Endothelial cell (in vitro differentiated cells): ENCODE measurements at places on chromosomes 7 and 10.

GRCh38 chr7:24340727-24341126, 56.7 kb downstream of the NPY start:
- H3K27ac ChIP-seq = no peak overlapping the region
- H3K36me3 ChIP-seq = no peaks in the 10 kb centered on the region

- DNase-seq = no peak
- H3K27me3 ChIP-seq = peaks cover 36% of the 10 kb centered on the region
- peak overlapping the region; percentile 81 for H3K4me3 ChIP-seq
- H3K36me3 ChIP-seq = no peaks in the 10 kb centered on the region
- no peak overlapping the region for H3K27ac ChIP-seq
- H3K4me1 ChIP-seq = peaks cover 36% of the 10 kb centered on the region
Measured at GRCh38 chr7:35257251-35258124, 3.6 kb upstream of the TBX20 start.

GRCh38 chr7:103951311-103951710, 38.1 kb downstream of the RELN start:
- no peaks in the 10 kb centered on the region for H3K36me3 ChIP-seq
- H3K27ac ChIP-seq = no peak overlapping the region
- DNase-seq = no peak
- H3K27me3 ChIP-seq = no peaks in the 10 kb centered on the region
- H3K4me3 ChIP-seq = no peak overlapping the region

GRCh38 chr7:129923709-129924108, 29.1 kb downstream of the UBE2H start:
- H3K27me3 ChIP-seq = peaks cover 2% of the 10 kb centered on the region
- peaks cover 11% of the 10 kb centered on the region for H3K4me1 ChIP-seq
- no peak for DNase-seq
- no peak overlapping the region for H3K27ac ChIP-seq
- no peak overlapping the region for H3K4me3 ChIP-seq

DNA sequence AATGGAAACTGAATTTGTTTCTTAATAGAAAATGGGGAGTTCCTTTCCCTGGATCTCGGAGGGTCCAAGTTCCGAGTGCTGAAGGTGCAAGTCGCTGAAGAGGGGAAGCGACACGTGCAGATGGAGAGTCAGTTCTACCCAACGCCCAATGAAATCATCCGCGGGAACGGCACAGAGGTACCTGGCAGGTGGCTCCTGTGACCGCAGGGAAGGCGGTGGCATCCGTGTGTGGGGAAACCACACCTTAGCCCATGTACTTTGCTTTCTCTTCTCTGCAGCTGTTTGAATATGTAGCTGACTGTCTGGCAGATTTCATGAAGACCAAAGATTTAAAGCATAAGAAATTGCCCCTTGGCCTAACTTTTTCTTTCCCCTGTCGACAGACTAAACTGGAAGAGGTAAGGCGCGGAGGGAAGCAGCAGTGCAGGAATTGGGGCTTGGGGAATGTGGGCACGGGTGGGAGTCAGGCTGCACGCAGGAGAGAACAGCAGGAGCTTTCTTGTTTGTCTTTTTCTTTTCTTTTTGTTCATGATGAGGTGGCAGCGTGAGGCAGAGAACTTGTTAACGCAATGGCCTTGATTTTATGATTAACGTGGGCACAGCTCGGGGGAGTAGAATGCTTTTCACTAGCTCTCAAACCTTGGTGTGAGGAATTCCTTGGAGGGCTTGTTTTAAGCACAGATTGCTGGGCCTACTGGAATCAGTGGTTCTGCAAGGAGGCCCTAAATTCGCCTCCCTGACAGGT, 12.8 kb downstream of the HKDC1 start:
- no peaks in the 10 kb centered on the region for H3K36me3 ChIP-seq
- no peak overlapping the region for H3K4me3 ChIP-seq
- no peaks in the 10 kb centered on the region for H3K27me3 ChIP-seq
- H3K4me1 ChIP-seq = peaks cover 7% of the 10 kb centered on the region

DNA sequence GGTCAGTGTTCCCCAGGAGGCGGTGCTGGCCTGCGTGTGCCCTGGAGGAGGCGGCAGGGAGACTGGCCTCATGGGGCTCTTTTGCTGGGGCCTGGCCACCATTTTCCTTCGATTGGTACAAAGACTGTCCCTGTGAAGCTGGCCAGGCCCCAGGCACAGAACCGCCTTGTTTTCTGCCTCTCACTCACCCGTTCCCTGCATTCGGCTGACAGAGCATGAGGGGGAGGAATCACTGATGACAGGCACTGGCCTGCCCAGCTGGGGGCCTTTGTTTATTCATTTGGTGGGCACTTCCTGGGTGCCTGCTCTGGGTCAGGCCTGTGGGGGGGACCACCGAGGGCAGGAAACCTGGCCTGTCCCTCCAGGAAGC, 139.2 kb downstream of the FAM53B start:
- H3K36me3 ChIP-seq = peaks cover 4% of the 10 kb centered on the region
- H3K4me3 ChIP-seq = no peak overlapping the region
- no peak for DNase-seq
- H3K4me1 ChIP-seq = peaks cover 5% of the 10 kb centered on the region
- H3K27ac ChIP-seq = no peak overlapping the region
- peaks cover 9% of the 10 kb centered on the region for H3K27me3 ChIP-seq

- H3K36me3 ChIP-seq = no peaks in the 10 kb centered on the region
- H3K27ac ChIP-seq = no peak overlapping the region
- no peaks in the 10 kb centered on the region for H3K27me3 ChIP-seq
- H3K4me1 ChIP-seq = peaks cover 10% of the 10 kb centered on the region
- DNase-seq = no peak
Measured at GRCh38 chr7:78530351-78530750, 731.8 kb downstream of the PHTF2 start.

DNA sequence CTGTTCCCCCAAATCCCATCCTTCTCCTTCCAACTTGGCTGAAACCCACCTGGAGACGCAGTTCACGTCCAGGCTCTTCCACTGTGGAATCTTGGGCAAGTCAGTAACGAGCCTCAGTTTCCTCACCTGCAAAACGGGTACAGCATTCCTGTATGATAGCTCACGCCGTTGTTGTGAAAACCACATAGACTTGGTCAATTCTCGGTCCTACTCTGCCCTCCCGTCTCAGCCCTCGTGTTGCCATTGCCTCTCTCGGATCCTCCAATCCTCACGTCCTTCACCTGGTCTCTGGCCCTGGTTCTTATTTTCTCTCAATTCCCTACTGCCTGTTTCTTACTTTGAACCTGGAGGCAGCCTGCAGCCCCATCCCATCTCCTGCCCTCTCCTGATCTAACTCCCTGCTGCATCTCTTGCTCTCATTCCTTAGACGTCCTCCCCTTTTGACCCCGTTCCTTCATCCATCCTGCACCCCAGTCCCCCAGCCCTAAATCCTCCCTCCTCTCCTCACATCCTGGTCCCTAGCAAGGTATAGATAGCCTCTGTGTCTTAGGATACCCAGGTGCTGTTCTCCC, 2.0 kb upstream of the MUC12 start:
- peaks cover 5% of the 10 kb centered on the region for H3K36me3 ChIP-seq
- H3K4me1 ChIP-seq = peaks cover 15% of the 10 kb centered on the region
- H3K27me3 ChIP-seq = peaks cover 33% of the 10 kb centered on the region
- H3K4me3 ChIP-seq = peak overlapping the region; percentile 23

- H3K36me3 ChIP-seq = no peaks in the 10 kb centered on the region
- no peak for DNase-seq
Measured at GRCh38 chr7:14973712-14974428, 71.3 kb upstream of the DGKB start.

DNA sequence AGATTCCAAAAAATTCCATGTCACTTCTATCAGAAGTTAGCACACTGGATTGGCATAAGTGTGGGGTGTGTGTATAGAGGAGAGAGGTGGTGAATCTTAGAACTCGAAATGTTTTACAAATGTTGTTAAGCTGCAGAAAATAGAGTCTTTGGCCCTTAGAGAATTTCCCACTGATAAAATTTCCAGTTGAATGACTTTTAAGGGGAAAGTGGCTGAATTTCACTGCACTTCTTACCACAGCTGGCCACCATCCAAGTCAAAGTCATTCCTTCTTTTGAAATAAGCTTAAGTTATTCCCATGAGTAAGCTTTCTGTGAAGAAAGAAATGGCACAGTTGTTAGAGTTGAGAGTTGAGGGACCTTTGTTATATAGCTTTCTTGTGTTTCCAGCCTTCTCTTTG, 13.9 kb downstream of the VCL start:
- DNase-seq = no peak
- H3K27me3 ChIP-seq = no peaks in the 10 kb centered on the region
- peaks cover 4% of the 10 kb centered on the region for H3K36me3 ChIP-seq
- peaks cover 36% of the 10 kb centered on the region for H3K4me1 ChIP-seq
- H3K4me3 ChIP-seq = no peak overlapping the region

- no peaks in the 10 kb centered on the region for H3K36me3 ChIP-seq
- H3K27ac ChIP-seq = no peak overlapping the region
- peaks cover 5% of the 10 kb centered on the region for H3K27me3 ChIP-seq
Measured at GRCh38 chr7:155252892-155253501, 44.7 kb upstream of the INSIG1 start.

DNA sequence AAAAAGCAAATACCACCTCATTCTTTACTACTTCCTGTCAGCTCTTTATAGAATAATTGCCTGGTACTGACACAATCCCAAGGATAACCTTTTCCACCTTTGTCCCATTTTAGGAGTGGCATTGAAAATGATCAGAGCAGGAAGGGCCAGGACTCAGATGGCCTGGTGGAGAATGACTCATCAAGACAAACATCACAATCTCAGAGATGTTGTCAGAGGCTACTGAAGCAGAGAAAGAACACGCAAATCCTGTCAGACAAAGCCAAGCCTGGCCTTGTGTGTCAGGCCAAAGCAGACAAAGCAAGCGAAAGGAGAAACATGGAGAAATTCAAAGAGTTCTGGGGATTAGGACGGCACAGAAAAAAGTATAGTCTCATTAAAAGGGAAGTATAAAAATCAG, 40.9 kb downstream of the NSUN6 start:
- DNase-seq = no peak
- no peaks in the 10 kb centered on the region for H3K27me3 ChIP-seq
- peaks cover 5% of the 10 kb centered on the region for H3K4me1 ChIP-seq
- H3K4me3 ChIP-seq = no peak overlapping the region
- H3K36me3 ChIP-seq = no peaks in the 10 kb centered on the region

GRCh38 chr10:51394039-51394438, 305.4 kb downstream of the CSTF2T start:
- no peak for DNase-seq
- no peaks in the 10 kb centered on the region for H3K36me3 ChIP-seq
- no peaks in the 10 kb centered on the region for H3K4me1 ChIP-seq
- no peak overlapping the region for H3K4me3 ChIP-seq

DNA sequence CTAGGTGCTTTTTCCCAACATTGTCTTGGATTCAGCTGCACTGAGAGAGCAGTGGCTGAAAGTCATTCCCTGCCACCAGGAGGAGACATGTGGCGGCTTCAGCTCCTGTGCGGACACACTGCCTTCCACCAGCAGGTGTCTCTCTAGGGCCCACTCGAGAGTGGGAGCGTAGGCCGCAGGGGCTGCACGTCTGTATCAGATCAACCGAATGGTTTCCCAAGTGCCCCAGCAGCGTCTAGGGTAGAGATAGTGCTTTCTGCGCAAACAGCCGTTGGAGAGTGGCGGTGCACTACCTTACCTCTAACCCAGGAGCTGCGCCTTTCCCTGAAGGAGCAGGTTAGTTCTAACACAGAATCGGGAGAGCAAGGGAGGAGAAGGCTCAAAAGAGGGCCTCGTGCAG, 31.7 kb downstream of the PAPOLB start:
- no peaks in the 10 kb centered on the region for H3K4me1 ChIP-seq
- H3K4me3 ChIP-seq = no peak overlapping the region
- H3K27me3 ChIP-seq = peaks cover 5% of the 10 kb centered on the region
- no peak overlapping the region for H3K27ac ChIP-seq
- DNase-seq = peak; percentile 89

GRCh38 chr7:116977172-116977571, 23.9 kb downstream of the ST7 start:
- peaks cover 19% of the 10 kb centered on the region for H3K36me3 ChIP-seq
- no peak for DNase-seq
- no peak overlapping the region for H3K4me3 ChIP-seq
- peaks cover 59% of the 10 kb centered on the region for H3K4me1 ChIP-seq
- peaks cover 8% of the 10 kb centered on the region for H3K27me3 ChIP-seq

GRCh38 chr10:106508950-106509349, 655.6 kb downstream of the SORCS1 start:
- no peak overlapping the region for H3K27ac ChIP-seq
- H3K4me1 ChIP-seq = no peaks in the 10 kb centered on the region
- no peaks in the 10 kb centered on the region for H3K36me3 ChIP-seq
- no peaks in the 10 kb centered on the region for H3K27me3 ChIP-seq

DNA sequence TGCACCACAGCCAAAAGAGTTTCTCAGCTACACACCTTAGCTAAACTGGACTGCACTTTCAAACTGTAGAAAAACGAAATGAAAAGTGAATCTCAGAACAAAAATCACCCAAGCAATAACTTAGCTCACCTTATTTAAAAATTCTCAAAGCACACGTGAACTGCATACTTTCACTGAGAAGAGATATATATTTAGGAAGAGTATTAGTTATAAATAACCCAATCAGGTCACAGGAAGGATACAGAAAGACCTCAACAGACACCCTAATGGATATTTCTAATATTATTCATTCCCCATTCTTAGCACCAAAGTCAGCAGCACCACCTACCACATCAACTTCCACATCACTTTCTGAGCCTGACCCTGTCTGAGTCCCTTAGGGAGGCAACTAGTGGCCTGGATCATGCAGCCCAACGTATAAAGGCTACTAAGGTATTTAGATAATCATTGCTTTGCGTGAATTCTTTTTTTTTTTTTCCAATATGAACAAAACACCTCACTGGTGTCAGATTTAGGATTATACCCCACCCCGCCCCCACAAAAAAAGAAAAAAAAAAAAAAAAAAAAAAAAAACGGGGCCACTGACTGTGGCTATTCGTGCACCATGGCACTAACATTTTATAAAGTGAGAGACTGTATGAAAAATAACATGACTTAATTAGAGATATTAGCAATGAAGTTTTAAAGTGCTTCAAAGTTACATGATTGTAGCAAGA, 2.6 kb downstream of the ABI1 start:
- peaks cover 5% of the 10 kb centered on the region for H3K27me3 ChIP-seq
- H3K36me3 ChIP-seq = peaks cover 3% of the 10 kb centered on the region
- no peak overlapping the region for H3K27ac ChIP-seq
- DNase-seq = no peak
- peaks cover 33% of the 10 kb centered on the region for H3K4me1 ChIP-seq

GRCh38 chr10:70726909-70727495, 54.7 kb downstream of the ADAMTS14 start:
- no peaks in the 10 kb centered on the region for H3K4me1 ChIP-seq
- H3K4me3 ChIP-seq = no peak overlapping the region
- DNase-seq = no peak
- H3K36me3 ChIP-seq = no peaks in the 10 kb centered on the region
- H3K27me3 ChIP-seq = peaks cover 3% of the 10 kb centered on the region

GRCh38 chr7:124257638-124258308, 224.9 kb upstream of the TMEM229A start:
- no peaks in the 10 kb centered on the region for H3K4me1 ChIP-seq
- H3K36me3 ChIP-seq = no peaks in the 10 kb centered on the region
- DNase-seq = no peak
- no peak overlapping the region for H3K27ac ChIP-seq
- no peak overlapping the region for H3K4me3 ChIP-seq

- no peak overlapping the region for H3K4me3 ChIP-seq
- peaks cover 3% of the 10 kb centered on the region for H3K36me3 ChIP-seq
- no peak overlapping the region for H3K27ac ChIP-seq
- H3K4me1 ChIP-seq = no peaks in the 10 kb centered on the region
- DNase-seq = peak; percentile 33
- H3K27me3 ChIP-seq = peaks cover 4% of the 10 kb centered on the region
Measured at GRCh38 chr7:2921653-2922347, 77.7 kb upstream of the GNA12 start.
